Stimulated activated CD4-positive, alpha-beta T cell treated with anti-CD3 and anti-CD28 coated beads, Interleukin-15, amount 100 ng/mL, for 48 hours (primary cell): ENCODE measurements at places on chromosomes 11 and 22.

DNA sequence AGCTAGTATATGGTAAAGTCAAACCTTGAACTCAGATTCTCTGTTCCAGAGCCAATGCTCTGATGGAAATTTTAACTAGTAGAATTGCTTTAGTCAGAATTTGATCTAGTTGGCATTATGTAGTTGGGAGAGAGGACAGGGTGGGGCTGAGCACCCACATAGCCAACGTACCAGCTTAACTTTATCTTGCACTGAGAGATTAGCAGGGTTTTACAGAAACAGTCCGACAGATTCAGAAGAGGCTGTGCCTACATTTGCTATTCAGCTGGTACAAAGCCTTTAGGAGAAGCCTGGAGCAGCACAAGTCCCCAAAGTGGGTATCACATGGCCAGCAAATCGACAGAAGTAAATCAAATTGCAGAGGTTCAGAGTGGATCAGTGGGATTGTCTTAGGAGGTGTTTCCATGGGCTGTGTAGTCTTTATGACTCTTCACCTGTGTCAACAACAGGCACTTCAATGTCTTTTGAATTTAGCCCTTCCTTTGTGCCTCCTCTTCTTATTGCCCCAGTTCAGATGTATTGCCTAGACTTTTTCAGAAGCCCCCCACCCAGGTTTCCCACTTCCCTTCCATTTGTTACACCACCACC, 7.3 kb upstream of the CSRP3 start:
- DNase-seq, result no peak

DNA sequence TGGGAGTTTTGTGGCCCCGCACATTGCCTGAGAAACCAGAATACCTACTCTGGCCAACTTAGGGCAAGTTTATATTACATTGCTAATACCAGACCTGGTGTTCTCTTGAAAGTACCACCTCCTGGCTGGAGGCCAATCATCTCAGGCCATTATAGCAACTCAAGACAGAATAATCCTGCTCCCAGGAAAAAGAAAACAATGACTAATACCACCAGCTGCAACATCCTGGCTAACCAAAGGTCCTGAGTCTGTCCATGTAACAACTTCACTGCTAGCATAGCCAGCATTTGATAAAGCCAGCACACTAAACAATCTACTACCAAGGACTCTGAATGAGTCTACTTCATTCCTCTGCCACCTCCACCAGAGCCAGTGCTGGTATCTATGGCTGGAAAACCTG, 1298.7 kb upstream of the CNTN5 start:
- no peak for DNase-seq

DNA sequence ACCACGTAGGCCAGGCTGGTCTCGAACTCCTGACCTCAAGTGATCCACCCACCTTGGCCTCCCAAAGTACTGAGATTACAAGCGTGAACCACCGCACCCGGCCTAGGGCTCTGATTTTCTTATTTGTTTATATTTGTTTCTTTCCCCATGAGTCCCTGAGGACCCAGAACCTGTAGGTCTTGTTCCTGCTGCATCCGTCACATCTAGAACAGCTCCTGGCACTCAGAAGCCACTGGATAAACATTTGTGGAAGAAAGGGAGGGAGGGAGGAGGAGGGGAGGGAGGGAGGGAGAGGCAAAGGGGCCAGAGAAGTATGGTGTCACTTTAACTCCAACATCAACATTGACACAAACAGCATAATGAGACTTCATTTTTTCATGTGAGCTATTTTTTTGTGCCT, 67.7 kb downstream of the CELSR1 start:
- DNase-seq, result no peak

GRCh38 chr11:100445231-100445735, 241.8 kb upstream of the ARHGAP42 start:
- DNase-seq, result no peak

GRCh38 chr11:125164091-125164421, 495 bp upstream of the PKNOX2 start:
- no peak for DNase-seq

DNA sequence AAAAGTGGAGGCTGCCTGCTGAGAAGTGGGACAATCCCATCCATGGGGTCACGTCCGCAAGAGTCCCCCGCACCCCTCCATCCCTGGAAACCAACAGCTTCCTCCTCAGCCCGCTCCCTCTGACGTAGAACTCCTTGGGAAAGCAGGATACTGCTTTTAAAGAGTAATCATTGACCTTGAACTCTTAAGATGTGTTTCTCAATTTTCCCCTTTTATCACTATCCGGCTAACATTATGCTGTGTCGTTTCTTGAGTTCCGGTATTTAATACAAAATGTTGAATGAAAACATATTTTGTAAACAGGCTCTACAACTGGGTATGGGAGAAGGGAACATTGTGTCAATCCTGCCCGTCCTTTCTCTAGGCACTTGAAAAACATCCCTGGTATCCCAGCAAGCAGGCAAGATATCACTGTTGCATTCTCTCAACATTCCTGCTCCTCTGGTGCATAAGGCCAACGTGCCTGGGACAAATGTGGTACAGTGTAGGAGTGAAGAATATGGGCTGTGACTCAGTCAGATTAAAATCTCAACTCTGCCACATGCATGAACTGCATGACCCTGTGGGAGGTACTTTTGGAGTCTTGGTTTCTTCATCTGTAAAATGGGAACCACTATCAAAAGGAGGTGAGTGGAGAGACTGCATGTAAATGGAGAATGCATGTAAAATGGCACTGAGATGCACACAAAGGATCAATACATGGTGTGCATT, 52.8 kb downstream of the WT1 start:
- DNase-seq, result no peak

- DNase-seq, result no peak
These were observed 59.9 kb downstream of the APIP start for GRCh38 chr11:34856251-34856650.

GRCh38 chr11:115430345-115430744, 73.9 kb downstream of the CADM1 start:
- DNase-seq, result no peak

DNA sequence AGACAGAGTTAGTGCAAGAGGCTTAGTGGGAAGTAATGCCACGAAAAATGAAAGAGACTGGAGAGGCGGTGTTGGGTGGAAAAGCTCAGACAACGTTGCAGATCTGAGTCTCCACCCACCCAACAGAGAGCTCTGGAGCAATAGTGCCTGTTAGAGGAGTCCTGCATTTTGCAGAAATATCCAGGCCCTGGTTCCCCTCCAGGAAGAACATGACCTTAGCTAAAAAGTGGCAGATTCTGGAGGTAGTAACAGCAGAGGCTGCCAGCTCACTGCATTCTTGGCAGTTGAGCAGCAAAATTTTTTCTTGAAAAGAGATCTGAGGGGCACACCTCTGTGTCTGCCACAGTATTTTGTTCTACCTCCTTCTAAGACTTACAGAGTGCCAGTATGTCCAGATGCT, 27.7 kb upstream of the BIRC3 start:
- no peak for DNase-seq

DNA sequence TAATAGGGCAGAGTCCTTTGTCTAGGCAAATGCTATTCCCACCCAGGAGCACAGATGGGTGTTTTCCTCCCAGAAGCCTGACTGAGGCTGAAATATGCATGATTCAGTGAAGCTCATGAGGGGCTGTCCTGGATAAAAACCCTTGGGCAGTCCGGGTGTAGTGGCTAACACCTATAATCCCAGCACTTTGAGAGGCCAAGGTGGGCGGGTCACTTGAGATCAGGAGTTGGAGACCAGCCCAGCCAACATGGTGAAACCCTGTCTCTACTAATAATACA, 48.6 kb upstream of the LMO2 start:
- DNase-seq, result no peak
